T-cell (primary cell): ENCODE measurements at places on chromosomes 5 and 9. TPM values are rescaled to one million over a fixed set of nuclear protein-coding genes. Genes with fewer than 3 reads are reported as not detected.

GRCh38 chr5:137201876-137202275 lies 297.2 kb downstream of the SPOCK1 start:
- no peak for DNase-seq

DNA sequence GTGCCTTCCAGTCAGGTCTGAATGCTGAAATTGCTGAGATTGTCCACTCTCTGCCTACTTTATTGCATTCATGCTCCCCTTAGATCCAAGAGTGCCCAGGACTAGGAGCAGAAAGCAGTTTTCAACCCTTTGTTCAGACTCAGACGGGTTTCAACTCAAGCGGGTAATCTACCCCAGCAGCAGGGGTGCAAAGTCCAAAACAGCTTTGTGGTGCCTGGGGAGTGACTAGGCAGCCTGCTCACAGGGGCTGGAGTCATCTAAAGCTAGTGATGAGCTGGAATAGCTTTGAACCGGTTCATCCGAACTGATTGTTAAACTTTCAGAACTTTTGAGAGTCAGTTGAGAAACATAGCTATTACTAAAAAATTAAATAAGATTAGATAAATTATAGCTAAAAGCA lies 71.0 kb upstream of the IQGAP2 start:
- DNase-seq: no peak

- DNase-seq: no peak
These were observed 29.5 kb downstream of the MTAP start for GRCh38 chr9:21831841-21832509.

DNA sequence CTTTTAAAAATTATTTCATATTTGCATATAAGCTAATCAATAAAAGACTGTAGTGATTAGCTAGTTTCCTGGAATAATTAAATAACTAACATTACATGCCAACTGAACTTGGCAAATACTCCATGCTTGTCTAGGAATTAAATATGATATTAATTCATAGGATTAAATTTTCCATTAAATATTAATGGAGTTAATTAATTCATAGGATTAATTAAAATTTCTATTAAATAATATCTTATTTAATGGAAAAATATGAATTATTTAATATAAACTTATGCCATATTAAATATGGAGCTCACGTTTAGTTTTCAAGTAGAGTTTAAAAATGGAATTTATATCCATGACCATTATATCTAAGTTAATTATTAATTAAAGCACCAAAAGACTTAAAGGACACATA lies 517.8 kb upstream of the DAB2 start:
- no peak for DNase-seq

The FLT4 gene
- total RNA-seq: 8.6 TPM

- no peak for DNase-seq
These were observed 116.0 kb downstream of the UNC13B start for GRCh38 chr9:35277628-35278359.

GRCh38 chr5:154197801-154198491 lies 7.4 kb downstream of the GALNT10 start:
- peak; percentile 49 for DNase-seq

- no peak for DNase-seq
These were observed 61.4 kb upstream of the ADRB2 start for GRCh38 chr5:148765061-148765460.

DNA sequence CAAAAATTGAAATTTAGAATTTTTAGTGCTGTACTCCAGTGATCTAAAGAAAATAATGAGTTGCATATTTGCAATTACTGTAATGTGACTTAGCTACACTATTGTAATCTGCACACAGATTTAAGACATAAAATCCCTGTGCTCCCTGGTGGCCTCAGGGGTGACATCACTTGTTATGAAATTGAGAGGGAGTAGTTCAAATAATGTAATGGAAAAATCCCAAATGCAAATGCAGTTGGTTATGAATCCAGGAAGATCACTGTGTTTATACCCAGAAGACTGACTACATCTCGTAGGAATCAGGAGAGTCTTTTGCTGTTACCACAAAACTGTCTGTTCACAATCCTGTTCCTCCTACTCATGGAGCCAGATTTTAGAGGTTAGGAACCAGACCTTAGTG lies 178.7 kb upstream of the FBXL17 start:
- no peak for DNase-seq

GRCh38 chr9:76297721-76298239 lies 96.4 kb downstream of the RFK start:
- no peak for DNase-seq

The FAM221B gene
- not detected for total RNA-seq

DNA sequence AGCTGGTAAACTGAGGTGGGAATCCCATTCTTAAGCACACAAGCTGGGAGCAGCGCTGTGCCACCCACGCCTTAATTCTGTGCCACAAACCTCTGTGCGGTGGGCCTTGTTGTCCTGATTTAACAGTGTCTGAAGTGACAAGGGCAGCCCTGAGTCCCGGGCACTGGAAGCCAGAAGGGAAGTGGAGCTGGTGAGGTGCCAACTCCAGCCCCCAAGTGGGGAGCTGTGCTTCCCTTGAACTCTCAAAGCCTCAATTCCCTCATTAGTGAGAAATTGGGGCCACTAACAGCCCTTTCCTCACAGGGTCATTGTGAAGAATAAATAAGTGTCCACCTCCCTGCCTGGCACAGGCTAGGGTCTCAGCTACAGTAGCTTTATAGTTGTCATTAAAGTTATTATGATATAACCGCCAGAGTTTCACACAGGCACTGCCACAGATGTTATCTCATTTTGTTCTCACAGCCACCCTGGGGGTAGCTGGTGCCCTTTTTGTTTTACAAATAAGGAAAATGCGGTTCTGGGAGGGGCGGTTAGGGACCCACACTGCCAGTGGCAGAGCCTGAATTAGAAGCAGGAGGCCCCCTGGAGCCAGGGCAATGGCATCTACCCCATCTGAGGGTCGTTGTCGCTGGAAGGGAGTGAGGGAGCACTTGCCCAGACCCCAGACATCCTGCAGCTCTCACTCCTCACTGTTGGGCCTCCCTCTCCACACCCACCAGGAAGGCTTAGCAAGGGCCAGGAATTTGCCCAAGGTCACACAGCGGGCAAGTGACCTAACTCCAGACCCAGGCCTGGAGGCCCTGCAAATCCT lies 2.1 kb upstream of the TLX3 start:
- DNase-seq: no peak

DNA sequence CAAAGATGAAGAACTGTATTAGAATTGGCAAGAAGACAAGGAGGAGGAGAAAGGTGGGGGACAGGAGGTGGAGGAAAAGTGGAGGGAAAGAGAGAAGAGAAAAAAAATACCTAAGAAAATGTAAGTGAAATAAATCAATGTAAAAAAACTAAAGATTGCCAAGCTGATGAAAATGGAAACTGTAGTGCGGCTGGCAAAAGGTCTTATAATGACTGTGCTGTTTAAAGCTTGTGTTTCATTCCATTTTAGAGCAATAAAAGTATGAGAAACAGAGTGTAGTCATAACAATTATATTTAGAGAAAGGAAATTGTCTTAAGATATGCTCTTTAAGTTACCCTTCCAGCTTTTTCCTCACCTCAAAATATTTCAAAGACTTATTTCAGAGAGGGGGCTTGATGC lies 670.5 kb upstream of the SEMA6A start:
- no peak for DNase-seq

The OR13C2 gene
- not detected for total RNA-seq

- no peak for DNase-seq
These were observed 11.4 kb downstream of the CAMK2A start for GRCh38 chr5:150278046-150278730.

The INSL6 gene
- total RNA-seq: not detected

The ACTL7A gene
- total RNA-seq: not detected

The ENHO gene
- total RNA-seq: not detected

DNA sequence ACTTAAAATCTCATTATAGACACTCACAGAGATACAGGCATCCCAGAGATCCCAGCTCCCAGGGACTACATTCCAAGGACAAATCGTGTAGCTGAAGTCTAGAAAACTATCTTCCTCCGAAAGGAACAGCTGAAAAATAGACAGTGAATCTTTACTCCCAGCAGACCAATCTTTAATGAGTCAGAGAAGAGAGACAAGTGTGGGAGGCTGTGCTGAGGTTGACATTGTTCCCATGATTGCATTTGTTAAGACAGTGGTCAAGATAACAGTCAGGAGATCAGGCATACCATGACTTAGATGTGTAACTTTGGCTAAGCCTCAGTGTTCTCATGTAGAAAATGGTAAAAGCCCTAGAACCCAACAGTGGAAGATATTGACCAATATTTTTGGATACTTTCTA lies 120.7 kb downstream of the PAPPA start:
- DNase-seq: no peak

- no peak for DNase-seq
These were observed 24.8 kb downstream of the AK3 start for GRCh38 chr9:4716163-4716562.

- DNase-seq: no peak
These were observed 43.2 kb downstream of the SLC36A1 start for GRCh38 chr5:151490627-151491026.

- DNase-seq: no peak
These were observed 17.9 kb upstream of the C5orf47 start for GRCh38 chr5:173970878-173971650.

The CAPSL gene
- not detected for total RNA-seq

The DAB2IP gene
- total RNA-seq: 0.53 TPM

DNA sequence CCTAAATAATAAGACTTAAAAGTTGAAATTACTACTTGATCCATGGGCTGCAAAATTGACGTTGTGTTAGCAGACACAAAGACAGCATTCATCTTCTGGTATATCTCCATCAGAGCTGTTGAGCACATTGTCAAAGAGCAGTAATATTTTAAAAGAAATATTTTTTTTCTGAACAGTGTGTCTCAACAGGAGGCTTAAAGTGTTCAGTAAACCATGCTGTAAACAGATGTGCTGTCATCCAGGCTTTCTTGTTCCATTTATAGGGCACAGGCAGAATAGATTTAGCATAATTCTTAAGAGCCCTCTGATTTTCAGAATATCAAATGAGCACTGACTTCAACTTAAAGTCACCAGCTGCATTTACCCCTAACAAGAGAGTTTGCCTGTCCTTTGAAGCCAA lies 29.7 kb upstream of the CCNH start:
- DNase-seq: no peak

DNA sequence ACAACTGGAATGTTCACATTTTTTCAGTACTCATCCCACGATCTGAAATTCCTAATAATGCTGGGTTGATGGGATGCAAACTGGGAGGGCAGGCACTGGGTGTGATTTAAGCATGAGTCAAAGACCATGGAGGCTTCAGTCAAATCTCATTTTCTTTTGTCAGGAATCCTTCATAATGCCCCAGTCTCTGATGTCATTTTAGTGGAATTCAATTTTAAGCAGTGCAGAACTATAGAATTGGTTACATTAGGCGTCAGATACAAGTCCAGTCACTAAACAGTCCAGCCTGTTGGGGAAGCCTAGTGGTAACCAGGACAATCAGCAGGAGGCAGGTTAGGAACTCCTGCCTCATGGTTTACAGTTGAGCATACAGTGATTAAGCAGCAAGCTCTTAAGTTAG lies 41.0 kb upstream of the TMEM215 start:
- no peak for DNase-seq

DNA sequence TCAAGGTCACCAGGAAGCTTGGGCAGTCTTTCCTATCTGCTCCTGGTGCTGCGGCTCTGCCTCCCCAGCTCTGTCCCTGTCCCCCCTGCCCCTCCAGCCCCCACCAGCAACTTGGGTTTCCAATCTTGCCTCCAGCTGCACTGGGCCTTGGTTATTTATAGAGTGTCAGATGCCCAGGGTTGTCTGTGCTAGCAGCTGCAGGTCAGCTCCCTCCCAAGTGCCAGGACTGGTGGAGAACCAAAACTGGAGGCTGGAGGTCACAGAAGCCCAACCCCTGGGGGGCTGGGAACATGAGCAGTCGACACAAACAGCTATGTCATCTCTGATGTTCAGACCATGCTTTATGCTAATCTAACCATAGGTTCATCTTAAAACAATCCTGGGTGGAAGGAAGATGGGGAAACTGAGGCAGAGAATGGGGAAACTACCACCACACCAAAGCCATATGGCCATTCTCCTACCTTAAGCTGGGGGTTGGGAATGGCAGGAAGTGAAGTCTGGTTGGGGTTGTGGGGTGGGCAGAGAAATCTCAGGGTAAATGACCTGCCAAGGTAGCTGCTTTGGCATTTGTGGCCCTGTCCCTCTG lies 1.7 kb downstream of the TPM2 start:
- DNase-seq: no peak

DNA sequence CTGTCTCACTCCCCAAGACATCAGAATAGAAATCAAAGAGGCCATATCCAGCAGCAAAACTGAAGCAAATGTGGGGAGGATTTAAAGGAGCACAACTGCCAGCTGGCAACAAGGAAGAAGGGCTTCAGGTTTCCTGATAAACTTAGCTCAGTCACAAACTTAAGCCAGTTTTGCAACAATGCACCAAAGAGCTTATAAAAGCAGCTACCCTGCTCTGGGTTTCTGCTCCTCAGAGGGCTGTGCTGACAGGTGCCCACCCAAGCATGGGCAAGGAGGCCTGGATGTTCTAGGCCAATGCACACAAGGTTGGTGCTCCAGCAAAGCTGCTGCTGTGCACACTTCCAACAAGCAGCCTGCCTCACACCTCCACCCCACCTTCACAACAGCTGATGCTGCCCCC lies 132.9 kb downstream of the SIL1 start:
- DNase-seq: no peak

DNA sequence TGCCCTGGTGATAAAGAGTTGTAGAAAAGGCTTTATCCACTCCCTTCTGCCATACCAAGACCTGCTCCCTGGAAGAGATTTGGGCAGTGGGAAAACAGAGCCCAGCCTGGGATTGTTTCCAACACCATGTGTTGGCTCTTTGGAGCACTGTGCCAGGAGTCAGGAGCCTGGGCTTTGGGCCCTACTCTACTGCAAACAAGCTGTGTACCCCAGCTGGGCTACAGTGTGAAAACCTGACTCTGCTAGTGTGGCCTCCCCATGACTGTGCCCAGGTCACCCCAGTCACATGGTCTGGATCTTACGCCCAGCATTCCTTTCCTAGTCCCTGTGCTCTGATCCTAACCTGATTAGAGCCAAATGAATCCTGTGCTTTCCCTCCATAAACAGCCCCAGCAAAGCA lies 39.3 kb upstream of the SHB start:
- no peak for DNase-seq

DNA sequence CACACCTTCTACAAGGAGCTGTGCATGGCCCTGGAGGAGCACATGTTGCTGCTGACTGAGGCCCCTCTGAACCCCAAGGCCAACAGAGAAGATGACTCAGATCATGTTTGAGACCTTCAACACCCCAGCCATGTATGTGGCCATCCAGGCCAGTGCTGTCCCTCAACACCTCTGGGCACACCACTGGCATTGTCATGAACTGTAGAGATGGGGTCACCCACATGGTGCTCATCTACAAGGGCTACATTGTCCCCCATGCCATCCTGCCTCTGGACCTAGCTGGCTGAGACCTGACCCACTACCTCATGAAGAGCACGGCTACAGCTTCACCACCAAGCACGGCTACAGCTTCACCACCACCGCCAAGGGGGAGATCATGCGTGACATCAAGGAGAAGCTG lies 49.0 kb upstream of the FBXL7 start:
- no peak for DNase-seq

- no peak for DNase-seq
These were observed 2.4 kb downstream of the CCL28 start for GRCh38 chr5:43409809-43410271.

The C5 gene
- 0.90 TPM for total RNA-seq

- DNase-seq: no peak
These were observed 146.6 kb downstream of the SEC61B start for GRCh38 chr9:99368341-99369326.

The CDC20B gene
- total RNA-seq: not detected

The CAMK2A gene
- not detected for total RNA-seq

The NSG2 gene
- total RNA-seq: not detected
